Spleen (tissue), 13 donors: ENCODE measurements at places on chromosomes 1 and 21. TPM values are rescaled to one million over a fixed set of nuclear protein-coding genes. Genes with fewer than 3 reads are reported as not detected.
A peak's percentile ranks its signal among the peaks of the same experiment; 100 is the strongest.

- DNase-seq: no peak
- no peaks in the 10 kb centered on the region for H3K27me3 ChIP-seq
- H3K27ac ChIP-seq: no peak overlapping the region
- H3K4me3 ChIP-seq: no peak overlapping the region
- no peaks in the 10 kb centered on the region for H3K36me3 ChIP-seq
- H3K4me1 ChIP-seq: no peaks in the 10 kb centered on the region
Measured at GRCh38 chr21:27954543-27955165, 987.8 kb upstream of the ADAMTS5 start.

DNA sequence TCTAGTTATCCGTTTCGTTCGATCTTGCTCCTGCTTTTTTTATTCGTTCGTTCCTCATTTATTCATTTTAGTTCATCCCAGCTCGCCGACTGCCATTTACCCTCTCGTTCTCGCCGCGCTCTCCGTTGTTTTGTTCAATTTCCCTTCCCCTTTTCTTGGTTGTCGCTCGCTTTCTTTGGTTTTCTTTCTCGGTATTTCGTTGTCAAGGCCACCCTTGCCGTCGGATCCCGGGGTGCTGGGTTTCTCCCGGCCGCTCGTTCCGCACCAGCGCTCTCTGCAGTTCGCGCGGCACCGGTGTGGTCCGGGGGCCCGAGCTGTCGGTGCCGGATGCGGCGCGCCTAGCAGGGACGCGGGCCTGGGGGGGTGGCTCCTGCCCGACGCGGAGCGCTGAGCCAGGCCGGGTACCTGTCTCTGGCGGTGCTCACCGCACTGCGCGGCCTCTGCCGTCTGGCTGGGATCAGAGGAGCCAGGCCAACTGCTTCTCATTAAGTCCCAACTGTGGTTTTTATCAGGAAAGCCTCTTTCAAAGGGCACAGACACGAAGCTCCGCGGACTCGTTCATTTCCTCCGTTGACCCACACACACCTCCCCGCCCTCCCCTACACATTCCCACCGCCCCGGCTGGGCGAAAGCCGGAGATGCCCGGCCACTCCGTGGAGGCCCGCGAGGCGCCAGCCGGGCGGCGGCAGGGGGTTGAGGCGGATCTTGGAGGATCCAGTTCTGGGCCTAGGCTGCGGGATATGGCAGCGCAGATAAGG lies 1.6 kb downstream of the ALX3 start:
- no peak overlapping the region for H3K27ac ChIP-seq
- DNase-seq: peak; percentile 76
- peak overlapping the region; percentile 26 for H3K4me3 ChIP-seq
- H3K27me3 ChIP-seq: peaks cover 69% of the 10 kb centered on the region

DNA sequence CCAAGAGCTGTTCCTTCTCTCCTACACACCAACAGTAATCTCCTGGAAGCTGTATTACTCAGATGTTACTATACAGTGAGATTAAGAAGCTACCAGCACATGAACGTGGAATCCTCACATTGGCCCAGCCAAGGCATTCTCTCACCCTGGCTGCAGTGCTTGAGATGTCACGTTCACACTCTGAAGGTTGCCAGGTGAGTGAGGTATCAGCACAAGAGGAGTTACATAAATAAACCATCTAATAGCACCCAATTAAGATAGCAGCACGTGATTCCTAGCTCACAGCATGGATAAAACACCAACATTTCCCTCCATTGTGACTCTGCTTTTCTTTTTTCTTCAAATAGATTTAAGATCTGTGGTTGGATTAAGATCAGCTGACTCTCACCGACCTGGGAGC lies 182.8 kb downstream of the PLPP3 start:
- no peaks in the 10 kb centered on the region for H3K27me3 ChIP-seq
- no peak overlapping the region for H3K27ac ChIP-seq
- H3K4me3 ChIP-seq: no peak overlapping the region
- H3K4me1 ChIP-seq: no peaks in the 10 kb centered on the region
- H3K36me3 ChIP-seq: no peaks in the 10 kb centered on the region
- DNase-seq: no peak

The OR2G6 gene
- total RNA-seq: 0.37 TPM

DNA sequence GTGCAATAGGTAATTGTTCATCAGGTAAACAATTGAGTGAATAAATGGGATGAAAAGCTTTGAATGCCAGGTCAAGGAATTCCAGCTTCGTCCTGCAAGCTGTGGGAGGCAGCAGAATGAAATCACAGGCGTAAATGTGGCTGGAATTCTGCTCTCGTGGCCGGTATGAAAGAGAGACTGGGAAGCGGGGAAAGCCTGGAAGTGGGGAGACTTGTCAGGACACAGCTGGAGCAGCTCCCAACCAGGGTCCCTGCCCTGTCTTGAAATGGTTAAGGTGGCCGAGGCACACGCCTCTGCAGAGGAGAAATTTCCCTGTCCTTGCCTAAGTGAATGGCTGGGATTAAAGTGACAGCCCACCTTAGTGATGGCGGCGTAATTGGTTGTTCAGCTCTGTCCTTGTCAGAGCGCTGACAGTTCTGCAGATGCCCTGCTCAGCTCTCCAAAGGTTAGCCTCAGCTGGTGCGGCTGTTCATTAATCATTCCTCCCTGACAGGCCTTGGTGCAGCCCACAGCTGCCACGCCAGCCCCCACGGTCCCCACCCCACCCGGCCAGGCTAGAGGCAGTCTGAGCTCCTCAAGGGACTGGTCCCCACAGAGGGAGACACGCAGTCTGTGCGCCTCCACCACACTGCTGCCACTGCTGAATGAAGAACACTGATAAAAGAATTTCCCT lies 398.3 kb upstream of the POU3F1 start:
- DNase-seq: no peak
- no peaks in the 10 kb centered on the region for H3K36me3 ChIP-seq
- no peaks in the 10 kb centered on the region for H3K4me1 ChIP-seq
- no peak overlapping the region for H3K4me3 ChIP-seq

GRCh38 chr1:20466273-20466672 lies 19.7 kb downstream of the CAMK2N1 start:
- no peaks in the 10 kb centered on the region for H3K4me1 ChIP-seq
- peaks cover 25% of the 10 kb centered on the region for H3K27me3 ChIP-seq
- no peak overlapping the region for H3K27ac ChIP-seq
- H3K4me3 ChIP-seq: no peak overlapping the region
- H3K36me3 ChIP-seq: no peaks in the 10 kb centered on the region

The LHX4 gene
- 2.0 TPM for total RNA-seq

GRCh38 chr21:34227386-34227852 lies 136.4 kb upstream of the KCNE2 start:
- H3K4me3 ChIP-seq: no peak overlapping the region
- no peaks in the 10 kb centered on the region for H3K27me3 ChIP-seq
- no peaks in the 10 kb centered on the region for H3K4me1 ChIP-seq
- no peak for DNase-seq
- H3K27ac ChIP-seq: no peak overlapping the region
- H3K36me3 ChIP-seq: no peaks in the 10 kb centered on the region

DNA sequence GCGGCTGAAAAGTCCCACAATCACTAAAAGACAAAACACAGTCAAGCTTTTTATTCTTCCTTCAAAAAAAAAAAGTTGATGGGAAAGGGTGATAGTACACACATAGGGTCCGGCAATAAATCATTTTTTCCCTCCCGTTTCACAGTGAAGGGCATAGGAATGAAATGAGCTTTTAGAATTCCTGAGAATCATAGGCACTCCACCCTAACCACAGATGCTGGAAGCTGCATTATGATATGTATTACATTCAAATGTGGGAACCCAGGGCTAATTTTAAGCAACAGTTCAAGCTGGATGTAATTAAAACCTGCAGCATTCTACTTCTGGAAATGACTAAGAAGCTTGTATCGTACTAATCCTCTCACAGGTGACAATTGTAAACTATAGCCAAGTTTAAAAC lies 75.7 kb upstream of the KCNJ15 start:
- H3K27ac ChIP-seq: no peak overlapping the region
- no peaks in the 10 kb centered on the region for H3K27me3 ChIP-seq
- no peak for DNase-seq
- no peaks in the 10 kb centered on the region for H3K36me3 ChIP-seq
- no peak overlapping the region for H3K4me3 ChIP-seq
- H3K4me1 ChIP-seq: no peaks in the 10 kb centered on the region

The FMN2 gene
- total RNA-seq: 0.13 TPM

The DCST2 gene
- total RNA-seq: 4.1 TPM

The ALPL gene
- total RNA-seq: 125 TPM

The ICOSLG gene
- total RNA-seq: 6.9 TPM

DNA sequence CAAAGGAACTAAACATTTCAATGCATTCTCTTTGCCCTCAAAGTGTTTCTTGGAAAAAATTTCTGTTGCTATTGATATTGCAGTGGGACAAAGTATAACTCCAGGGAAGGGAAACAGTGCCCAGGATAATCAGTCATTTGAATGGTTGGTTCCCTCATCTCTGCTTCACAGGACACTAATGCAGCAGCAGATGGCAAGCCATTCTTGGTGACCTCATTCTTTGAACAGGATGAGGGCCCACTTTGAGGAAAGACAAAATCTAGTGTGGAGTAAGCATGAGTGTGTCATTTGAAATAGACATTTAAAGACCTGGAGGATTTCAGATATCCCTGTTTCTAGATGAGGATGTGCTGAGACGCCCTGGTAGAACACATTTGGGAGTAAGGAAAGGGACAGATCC lies 32.3 kb downstream of the CHRM3 start:
- no peak overlapping the region for H3K4me3 ChIP-seq
- no peaks in the 10 kb centered on the region for H3K27me3 ChIP-seq
- H3K4me1 ChIP-seq: no peaks in the 10 kb centered on the region
- no peak for DNase-seq

DNA sequence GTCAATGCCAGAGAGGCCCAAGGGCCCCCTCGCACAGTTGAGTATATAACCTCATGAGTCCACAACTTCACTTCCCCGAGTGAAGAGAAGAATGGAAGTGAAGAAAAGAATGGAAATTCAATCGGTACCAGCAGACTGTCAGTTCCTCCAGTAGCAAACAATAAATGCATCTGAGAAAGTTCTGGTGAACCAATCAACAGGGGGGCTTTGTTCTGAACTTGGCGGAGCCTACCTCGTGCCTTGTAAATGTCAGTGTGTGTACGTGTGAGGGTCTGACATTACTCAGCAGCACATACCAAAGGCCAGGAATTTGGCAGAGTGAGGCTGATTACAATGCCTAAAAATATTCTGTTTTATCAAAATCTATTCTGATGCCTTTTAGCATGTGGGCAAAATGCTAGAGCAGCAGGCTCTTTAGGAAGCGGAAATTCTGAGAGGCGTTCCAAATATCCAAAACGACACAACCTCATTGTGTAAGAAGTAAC lies 238.5 kb downstream of the LTN1 start:
- H3K4me3 ChIP-seq: no peak overlapping the region
- H3K27ac ChIP-seq: no peak overlapping the region
- no peak for DNase-seq
- H3K36me3 ChIP-seq: no peaks in the 10 kb centered on the region
- H3K27me3 ChIP-seq: no peaks in the 10 kb centered on the region
- no peaks in the 10 kb centered on the region for H3K4me1 ChIP-seq

DNA sequence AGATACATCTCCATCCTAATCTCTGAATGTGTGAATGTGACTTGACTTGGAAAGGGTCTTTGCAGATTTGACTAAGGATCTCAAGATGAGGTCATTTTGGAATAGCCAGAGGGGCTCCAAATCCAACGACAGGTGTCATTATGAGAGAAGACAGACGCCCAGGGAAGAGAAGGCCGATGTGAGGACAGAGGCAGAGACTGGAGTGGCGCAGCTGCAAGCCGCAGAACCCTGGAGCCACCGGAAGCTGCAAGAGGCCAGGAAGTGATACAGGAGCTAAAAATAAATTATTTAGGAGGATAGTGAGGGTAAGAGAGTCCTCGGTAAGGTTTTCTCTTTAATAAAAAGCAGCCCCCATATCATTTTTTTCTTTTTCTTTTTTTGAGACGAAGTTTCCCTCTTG lies 9.7 kb upstream of the AADACL4 start:
- peaks cover 34% of the 10 kb centered on the region for H3K4me1 ChIP-seq
- peak; percentile 62 for DNase-seq
- no peaks in the 10 kb centered on the region for H3K36me3 ChIP-seq
- peak overlapping the region; percentile 91 for H3K27ac ChIP-seq
- no peak overlapping the region for H3K4me3 ChIP-seq

- no peaks in the 10 kb centered on the region for H3K36me3 ChIP-seq
- H3K27me3 ChIP-seq: no peaks in the 10 kb centered on the region
- DNase-seq: no peak
- no peak overlapping the region for H3K27ac ChIP-seq
- no peak overlapping the region for H3K4me3 ChIP-seq
Measured at GRCh38 chr21:38454702-38455101, 43.6 kb downstream of the ERG start.

DNA sequence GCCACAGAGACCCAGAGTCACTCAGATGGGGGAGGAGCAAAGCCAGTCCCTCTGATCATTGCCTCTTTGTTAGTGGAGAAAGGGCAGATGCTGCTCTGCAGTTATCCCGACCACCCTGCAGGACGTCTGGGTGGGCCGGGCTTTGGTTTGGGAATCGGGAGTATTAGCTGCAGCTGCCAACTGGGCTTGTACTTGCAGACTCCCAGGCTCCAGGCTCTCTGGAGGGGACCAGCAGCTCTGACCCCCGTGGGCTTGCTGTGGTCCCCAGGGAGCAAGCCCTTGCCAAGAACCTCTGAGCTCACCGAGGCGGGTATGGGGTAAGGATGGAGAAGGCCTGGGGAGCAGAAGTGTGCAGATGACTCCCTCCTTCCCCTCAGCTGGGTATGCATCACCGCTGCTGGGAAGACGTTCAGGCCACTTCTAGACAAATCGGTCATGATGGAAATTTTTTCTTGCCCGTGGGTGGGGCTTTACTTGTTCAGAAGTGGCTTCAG lies 21.6 kb downstream of the MAPKAPK2 start:
- no peaks in the 10 kb centered on the region for H3K27me3 ChIP-seq
- H3K4me3 ChIP-seq: no peak overlapping the region
- peak overlapping the region; percentile 70 for H3K27ac ChIP-seq
- DNase-seq: no peak

- peak; percentile 69 for DNase-seq
- H3K4me3 ChIP-seq: no peak overlapping the region
- H3K36me3 ChIP-seq: no peaks in the 10 kb centered on the region
- peaks cover 10% of the 10 kb centered on the region for H3K27me3 ChIP-seq
- peaks cover 10% of the 10 kb centered on the region for H3K4me1 ChIP-seq
- H3K27ac ChIP-seq: no peak overlapping the region
Measured at GRCh38 chr1:1082776-1083415, 8.8 kb upstream of the RNF223 start.

GRCh38 chr1:31011719-31012118 lies 53.8 kb downstream of the PUM1 start:
- H3K4me3 ChIP-seq: no peak overlapping the region
- H3K27me3 ChIP-seq: no peaks in the 10 kb centered on the region
- H3K36me3 ChIP-seq: no peaks in the 10 kb centered on the region
- peaks cover 18% of the 10 kb centered on the region for H3K4me1 ChIP-seq

GRCh38 chr1:16966282-16966681 lies 14.1 kb downstream of the MFAP2 start:
- no peak overlapping the region for H3K4me3 ChIP-seq
- no peak overlapping the region for H3K27ac ChIP-seq
- no peaks in the 10 kb centered on the region for H3K36me3 ChIP-seq
